ENCODE measurements at places on chromosomes 7 and 10. TPM values are rescaled to one million over a fixed set of nuclear protein-coding genes. Genes with fewer than 3 reads are reported as not detected.

The TTYH3 gene
- total RNA-seq: 170 TPM

The MAGI2 gene
- 13.4 TPM for total RNA-seq

The PIK3CG gene
- total RNA-seq: not detected

The TMEM209 gene
- 29.2 TPM for total RNA-seq

GRCh38 chr7:46107610-46108217 is 186.6 kb upstream of the IGFBP3 start:
- DNase-seq: no peak
- no peak overlapping the region for H3K4me3 ChIP-seq
- H3K4me1 ChIP-seq: no peaks in the 10 kb centered on the region
- no peak overlapping the region for H3K27ac ChIP-seq
- H3K36me3 ChIP-seq: no peaks in the 10 kb centered on the region

DNA sequence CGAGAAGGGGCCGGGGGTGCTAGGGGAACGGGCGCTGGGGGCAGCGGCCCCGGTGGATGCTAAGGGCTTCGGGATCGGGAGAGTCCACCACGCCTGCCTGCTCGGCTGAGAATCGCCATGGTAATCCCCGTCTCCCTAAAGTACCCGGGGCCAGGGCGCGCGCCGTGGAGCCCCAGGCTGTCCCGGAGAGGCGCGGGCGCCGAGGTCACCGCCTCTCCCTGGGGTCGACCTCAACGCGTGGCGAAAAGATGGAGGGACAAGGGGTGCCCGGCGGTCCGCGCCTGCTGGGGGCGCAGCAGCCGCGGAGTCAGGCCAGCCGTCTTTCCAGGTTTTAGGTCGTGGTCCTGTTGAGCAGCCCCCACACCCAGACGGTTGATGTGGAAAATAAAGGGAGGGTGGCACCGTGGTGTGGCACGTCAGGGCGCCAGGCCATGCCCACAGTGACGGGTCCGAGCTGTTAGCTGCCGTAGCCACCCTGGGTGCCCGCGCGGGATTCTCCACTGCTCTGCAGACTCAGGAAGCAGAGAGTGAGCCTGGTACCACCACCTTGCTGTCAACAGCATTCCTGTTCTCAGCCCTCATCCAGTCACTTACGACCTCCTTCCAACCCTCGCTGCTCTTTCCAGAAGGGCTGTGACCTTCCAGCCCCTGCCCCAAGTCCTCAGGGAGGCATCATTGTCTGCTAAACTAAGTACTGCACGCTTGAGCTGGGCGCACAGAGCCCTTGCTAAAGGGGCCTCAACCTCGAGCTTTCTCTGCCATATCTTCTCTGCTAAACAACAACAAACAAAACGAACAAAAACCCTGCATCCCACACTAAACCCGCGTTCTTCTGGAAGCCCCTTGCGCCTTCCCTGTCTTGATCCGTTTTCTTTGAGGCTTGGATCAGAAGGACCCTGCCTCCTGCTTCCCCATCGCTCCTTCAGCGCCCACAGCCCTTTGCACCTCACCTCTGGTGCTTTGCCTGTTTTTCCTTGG is 666 bp downstream of the SMKR1 start:
- H3K36me3 ChIP-seq: no peaks in the 10 kb centered on the region
- peak overlapping the region; percentile 2 for H3K27ac ChIP-seq
- H3K4me1 ChIP-seq: peaks cover 3% of the 10 kb centered on the region
- DNase-seq: peak; percentile 16

DNA sequence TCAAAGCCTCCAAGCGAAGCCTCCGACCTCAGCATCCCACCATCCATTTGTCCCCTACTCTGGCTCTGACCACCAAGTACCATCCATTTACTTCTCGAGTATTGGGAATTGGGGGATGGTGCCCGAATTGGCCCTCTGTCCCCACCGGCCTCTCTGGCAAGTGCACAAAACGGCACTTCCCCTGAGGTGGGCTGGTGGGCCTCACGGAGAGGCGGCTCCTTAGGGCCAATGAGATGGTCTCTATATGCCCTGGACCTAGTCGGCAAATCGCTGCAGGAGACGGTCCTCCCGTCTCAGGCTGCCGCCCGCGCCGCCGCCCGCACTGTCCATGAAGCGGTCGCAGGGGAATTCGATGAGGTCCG is 2.8 kb downstream of the TRIL start:
- H3K4me1 ChIP-seq: peaks cover 4% of the 10 kb centered on the region
- no peak for DNase-seq
- H3K36me3 ChIP-seq: no peaks in the 10 kb centered on the region
- no peak overlapping the region for H3K27ac ChIP-seq

DNA sequence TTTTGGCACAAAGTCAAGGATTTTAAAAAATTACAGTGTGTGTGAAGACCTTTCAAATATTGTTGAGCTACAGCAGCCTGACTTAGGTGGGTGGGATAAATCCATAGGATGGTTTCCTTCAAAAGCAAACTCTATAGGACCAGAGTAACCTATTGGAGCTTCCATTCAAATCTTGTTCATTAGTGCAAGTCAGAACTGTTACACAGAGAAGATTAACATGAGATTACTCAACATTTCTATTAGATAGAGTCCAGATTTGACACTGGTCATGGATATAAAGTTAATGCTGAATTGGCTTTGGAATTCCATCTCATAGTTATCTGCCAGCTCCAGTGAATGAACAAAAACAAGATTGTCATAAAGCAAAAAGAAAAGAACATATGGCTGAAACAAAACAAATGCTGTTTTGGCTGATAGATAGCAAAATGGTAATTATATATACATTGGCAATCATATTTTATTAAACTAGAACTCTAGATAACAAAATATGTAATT is 129.6 kb upstream of the SEMA3A start:
- H3K27ac ChIP-seq: no peak overlapping the region
- no peaks in the 10 kb centered on the region for H3K27me3 ChIP-seq
- H3K4me1 ChIP-seq: no peaks in the 10 kb centered on the region
- DNase-seq: no peak
- no peak overlapping the region for H3K4me3 ChIP-seq

GRCh38 chr7:28069807-28070206 is 110.8 kb downstream of the JAZF1 start:
- DNase-seq: no peak
- H3K4me1 ChIP-seq: peaks cover 2% of the 10 kb centered on the region
- no peaks in the 10 kb centered on the region for H3K36me3 ChIP-seq
- H3K4me3 ChIP-seq: no peak overlapping the region
- peaks cover 8% of the 10 kb centered on the region for H3K27me3 ChIP-seq

DNA sequence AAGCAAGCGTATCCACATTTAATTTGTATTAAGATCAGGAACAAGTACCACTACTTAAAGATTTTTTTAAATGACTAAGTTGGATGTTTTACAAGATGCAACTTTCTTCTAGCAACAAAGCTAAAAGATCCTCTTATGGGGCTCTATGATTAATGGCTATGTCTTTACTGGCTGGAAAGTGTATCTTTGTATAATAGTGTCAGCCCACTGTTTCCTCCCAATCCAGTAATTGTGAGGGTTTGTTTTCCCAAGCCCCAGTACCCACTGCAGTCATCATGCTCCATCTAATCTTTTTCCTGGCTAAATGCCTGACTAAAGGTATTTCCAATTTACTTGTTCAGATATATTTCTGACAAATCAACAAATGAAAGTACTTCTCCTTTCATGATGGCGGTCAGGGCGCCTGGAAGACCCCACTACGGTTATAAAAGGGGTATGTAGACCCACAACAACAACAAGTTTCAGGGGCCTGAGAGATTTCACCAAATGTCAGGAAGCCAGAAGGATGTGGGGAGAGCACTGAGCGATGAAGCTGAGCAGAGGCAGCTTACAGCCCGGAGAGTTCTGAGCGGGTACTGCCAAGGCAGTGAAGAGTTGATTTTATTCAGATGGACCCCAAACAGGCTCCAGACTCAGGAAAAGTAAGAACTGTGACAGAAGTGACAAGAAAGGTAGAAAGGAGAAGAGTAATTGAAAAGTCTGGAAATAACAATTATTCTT is 222.6 kb upstream of the KLF14 start:
- no peaks in the 10 kb centered on the region for H3K27me3 ChIP-seq
- H3K4me1 ChIP-seq: no peaks in the 10 kb centered on the region
- DNase-seq: no peak
- no peak overlapping the region for H3K4me3 ChIP-seq
- no peaks in the 10 kb centered on the region for H3K36me3 ChIP-seq
- no peak overlapping the region for H3K27ac ChIP-seq

- H3K4me1 ChIP-seq: no peaks in the 10 kb centered on the region
- DNase-seq: no peak
- no peak overlapping the region for H3K27ac ChIP-seq
- no peaks in the 10 kb centered on the region for H3K36me3 ChIP-seq
- H3K27me3 ChIP-seq: no peaks in the 10 kb centered on the region
Measured at GRCh38 chr7:28096713-28097112, 83.9 kb downstream of the JAZF1 start.

- no peak for DNase-seq
- H3K4me1 ChIP-seq: peaks cover 11% of the 10 kb centered on the region
Measured at GRCh38 chr10:100881556-100882213, 31.1 kb upstream of the SLF2 start.

- no peak overlapping the region for H3K4me3 ChIP-seq
- H3K36me3 ChIP-seq: peaks cover 27% of the 10 kb centered on the region
- peaks cover 21% of the 10 kb centered on the region for H3K4me1 ChIP-seq
- no peak for DNase-seq
Measured at GRCh38 chr7:141585592-141586510, 34.6 kb downstream of the AGK start.

- no peaks in the 10 kb centered on the region for H3K36me3 ChIP-seq
- H3K27ac ChIP-seq: peak overlapping the region; percentile 34
- peaks cover 13% of the 10 kb centered on the region for H3K27me3 ChIP-seq
- peaks cover 5% of the 10 kb centered on the region for H3K4me1 ChIP-seq
- H3K4me3 ChIP-seq: no peak overlapping the region
Measured at GRCh38 chr10:71262817-71263216, 50.4 kb downstream of the UNC5B start.

Measured in progenitor cell of endocrine pancreas (in vitro differentiated cells).